ENCODE measurements at places on chromosomes 16 and 17. TPM values are rescaled to one million over a fixed set of nuclear protein-coding genes. Genes with fewer than 3 reads are reported as not detected.
A peak's percentile ranks its signal among the peaks of the same experiment; 100 is the strongest.

DNA sequence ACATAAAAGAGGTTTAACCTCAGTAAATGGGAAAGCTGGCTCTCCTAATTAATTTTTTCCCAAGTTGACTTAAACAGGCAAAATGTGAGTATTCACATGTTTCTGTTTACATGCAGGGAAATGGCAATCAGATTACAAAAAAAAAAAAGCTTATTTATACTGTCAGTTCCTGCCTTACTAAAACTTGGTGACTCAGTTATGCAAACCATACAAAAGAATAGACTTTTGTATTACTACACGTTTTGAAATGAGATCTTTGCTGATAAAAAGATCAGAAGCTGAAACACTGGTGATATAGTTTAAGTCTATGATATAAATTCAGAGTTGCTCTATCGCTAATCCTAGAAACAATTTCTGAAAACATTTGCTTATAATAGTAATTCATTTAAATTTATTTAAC lies 9.4 kb upstream of the KCNJ2 start:
- peaks cover 23% of the 10 kb centered on the region for H3K4me1 ChIP-seq
- DNase-seq, result no peak
- no peaks in the 10 kb centered on the region for H3K36me3 ChIP-seq
- no peak overlapping the region for H3K27ac ChIP-seq
- no peak overlapping the region for H3K4me3 ChIP-seq
- no peaks in the 10 kb centered on the region for H3K27me3 ChIP-seq

DNA sequence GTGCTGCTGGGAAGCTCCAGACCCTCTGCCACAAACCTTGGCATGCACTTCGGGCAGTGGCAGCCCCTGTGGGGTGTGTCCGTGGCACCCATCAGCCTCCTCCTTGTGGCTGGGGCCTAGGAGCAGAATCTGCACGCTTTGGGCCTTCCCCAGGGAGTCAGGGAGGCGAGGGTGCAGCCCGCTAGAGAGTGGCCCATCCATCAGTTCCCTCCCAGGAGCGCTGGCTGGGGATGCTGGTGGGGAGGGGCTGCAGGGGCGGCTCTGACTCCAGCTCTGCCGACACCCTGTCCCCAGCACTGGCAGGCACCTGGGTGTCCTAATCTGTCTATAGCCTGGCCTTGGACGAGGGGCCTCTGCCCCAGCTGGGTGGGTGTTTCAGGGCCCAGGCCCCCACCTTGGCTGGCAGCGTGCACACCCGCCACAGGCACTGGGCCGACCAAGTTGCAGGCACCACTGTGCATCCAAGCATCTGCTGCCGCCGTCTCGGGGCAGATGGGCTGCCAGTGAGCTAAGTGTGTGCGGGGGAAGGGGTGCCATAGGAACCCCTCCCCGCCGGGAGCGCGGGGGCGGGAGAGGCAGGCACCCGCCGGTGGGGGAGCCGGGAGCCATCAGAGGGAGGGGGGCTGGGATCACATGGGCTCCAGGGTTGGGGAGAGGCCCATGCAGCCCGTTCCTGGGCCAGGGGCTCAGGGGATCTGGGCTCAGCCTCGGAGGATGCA lies 30.2 kb downstream of the ENDOV start:
- DNase-seq, result no peak
- no peak overlapping the region for H3K4me3 ChIP-seq
- H3K27ac ChIP-seq, result no peak overlapping the region
- no peaks in the 10 kb centered on the region for H3K36me3 ChIP-seq

- DNase-seq, result no peak
- H3K4me3 ChIP-seq, result no peak overlapping the region
- no peaks in the 10 kb centered on the region for H3K27me3 ChIP-seq
- H3K4me1 ChIP-seq, result no peaks in the 10 kb centered on the region
These were observed 93.6 kb downstream of the USP22 start for GRCh38 chr17:20948984-20949777.

DNA sequence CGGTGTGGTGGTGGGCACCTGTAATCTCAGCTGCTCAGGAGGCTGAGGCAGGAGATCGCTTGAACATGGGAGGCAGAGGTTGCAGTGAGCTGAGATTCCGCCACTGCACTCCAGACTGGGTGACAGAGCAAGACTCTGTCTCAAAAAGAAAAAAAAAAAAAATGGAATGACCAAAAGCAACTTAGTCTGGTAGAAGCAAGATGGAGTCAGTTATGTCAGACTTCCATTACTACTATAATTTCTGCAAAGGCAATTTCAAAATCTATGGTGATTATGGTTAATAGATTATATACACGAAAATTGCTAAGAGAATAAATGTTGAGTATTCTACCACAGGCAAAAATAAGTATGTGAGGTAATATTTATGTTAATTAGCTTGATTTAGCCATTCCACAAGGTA lies 32.3 kb downstream of the NOL11 start:
- peaks cover 2% of the 10 kb centered on the region for H3K27me3 ChIP-seq
- no peak overlapping the region for H3K4me3 ChIP-seq
- peaks cover 27% of the 10 kb centered on the region for H3K36me3 ChIP-seq
- H3K4me1 ChIP-seq, result no peaks in the 10 kb centered on the region
- DNase-seq, result no peak

The SMARCD2 gene
- total RNA-seq, result 57.3 TPM

The CCR7 gene
- 0.51 TPM for total RNA-seq

The TBC1D28 gene
- not detected for total RNA-seq

- H3K27me3 ChIP-seq, result peaks cover 15% of the 10 kb centered on the region
- peaks cover 29% of the 10 kb centered on the region for H3K36me3 ChIP-seq
- H3K4me3 ChIP-seq, result no peak overlapping the region
- DNase-seq, result no peak
- H3K4me1 ChIP-seq, result peaks cover 16% of the 10 kb centered on the region
These were observed 4.1 kb downstream of the NEURL4 start for GRCh38 chr17:7325031-7325528.

DNA sequence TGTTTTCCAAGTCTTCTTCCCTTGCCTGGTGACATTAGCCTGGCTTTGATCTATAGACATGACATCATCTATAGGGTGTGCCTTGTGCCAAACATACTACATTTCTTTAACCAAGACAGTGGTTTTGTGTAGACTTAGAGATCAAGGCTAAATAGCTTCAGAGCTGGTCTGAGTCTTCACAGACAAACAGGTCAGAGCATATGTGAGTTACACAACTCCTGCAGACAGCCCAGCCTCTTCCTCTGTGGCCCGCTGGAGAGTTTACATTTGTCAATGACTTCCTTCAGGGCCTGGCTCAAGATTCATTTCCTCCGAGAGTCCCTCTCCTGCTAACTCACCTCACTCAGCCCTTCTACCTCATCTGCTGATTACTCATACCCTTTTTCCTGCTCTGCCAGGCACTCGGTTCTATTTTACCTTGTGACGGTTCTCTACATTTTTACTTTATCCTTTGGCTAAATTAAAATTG lies 73.1 kb upstream of the TANC2 start:
- H3K36me3 ChIP-seq, result no peaks in the 10 kb centered on the region
- peak overlapping the region; percentile 80 for H3K27ac ChIP-seq
- H3K27me3 ChIP-seq, result peaks cover 3% of the 10 kb centered on the region
- peak; percentile 41 for DNase-seq
- peak overlapping the region; percentile 8 for H3K4me3 ChIP-seq

- H3K36me3 ChIP-seq, result peaks cover 23% of the 10 kb centered on the region
- peaks cover 24% of the 10 kb centered on the region for H3K4me1 ChIP-seq
- no peak for DNase-seq
- no peak overlapping the region for H3K27ac ChIP-seq
- H3K27me3 ChIP-seq, result peaks cover 16% of the 10 kb centered on the region
- peak overlapping the region; percentile 8 for H3K4me3 ChIP-seq
These were observed 5.0 kb downstream of the MLLT6 start for GRCh38 chr17:38709864-38710603.

DNA sequence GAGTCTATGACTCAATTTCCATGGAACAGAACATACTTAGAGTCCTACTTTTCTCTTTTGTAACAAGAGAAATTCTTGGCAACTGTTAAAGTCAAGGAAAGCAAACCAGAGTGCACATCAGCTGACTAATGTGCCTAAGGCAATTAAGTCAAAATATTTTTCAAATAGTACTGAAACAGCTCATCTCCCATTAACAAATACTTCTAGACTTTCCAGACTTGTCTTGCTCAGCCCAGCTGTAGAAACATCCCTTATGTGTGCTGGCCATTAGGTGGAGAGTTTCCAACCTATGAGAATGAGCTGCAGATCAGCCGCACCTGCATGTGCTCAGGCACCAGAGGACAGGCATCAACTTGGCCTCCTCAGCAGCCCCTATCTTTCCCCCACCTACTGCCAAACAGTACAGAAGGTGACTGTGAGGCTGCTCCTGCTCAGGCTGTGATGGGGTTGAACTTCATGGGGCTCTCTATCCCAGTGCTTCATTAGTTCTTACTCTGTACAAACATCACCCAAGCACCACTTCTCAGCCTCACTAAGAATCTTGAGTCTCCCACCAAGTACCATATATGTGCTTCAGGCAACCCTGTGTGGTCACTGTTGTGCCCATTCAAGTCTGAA lies 32.2 kb downstream of the TEX2 start:
- DNase-seq, result no peak
- H3K27me3 ChIP-seq, result no peaks in the 10 kb centered on the region
- H3K27ac ChIP-seq, result no peak overlapping the region

Data from endothelial cell (in vitro differentiated cells).